ENCODE measurements at places on chromosomes 2 and 18.

- no peak for DNase-seq
Measured at GRCh38 chr2:101690547-101691152, 6.9 kb upstream of the MAP4K4 start.

- DNase-seq, result no peak
Measured at GRCh38 chr2:157726946-157727345, 98.3 kb upstream of the ACVR1C start.

DNA sequence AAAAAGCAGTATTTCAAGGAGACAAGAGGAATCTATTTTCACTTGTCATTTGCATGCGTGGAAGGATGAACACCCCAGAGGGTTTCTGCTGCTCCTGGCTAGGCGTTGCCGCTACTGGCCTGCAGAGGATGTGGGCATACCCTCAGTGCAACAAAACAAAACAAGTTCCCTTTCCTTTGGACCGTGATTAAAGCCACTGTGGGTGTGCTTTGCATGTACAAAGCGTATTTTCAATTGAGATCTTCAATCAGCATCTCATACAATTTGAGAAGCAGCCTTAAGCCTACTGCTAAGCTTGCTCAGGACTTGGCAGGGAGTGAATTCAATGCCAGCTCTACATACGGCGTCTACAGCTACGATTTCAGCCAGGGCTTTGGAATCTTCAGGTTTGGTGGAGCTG, 298.4 kb downstream of the LPIN1 start:
- DNase-seq, result no peak

GRCh38 chr2:127778447-127778846, 32.5 kb downstream of the WDR33 start:
- DNase-seq, result no peak

- no peak for DNase-seq
Measured at GRCh38 chr2:72148003-72148836, 558 bp upstream of the CYP26B1 start.

DNA sequence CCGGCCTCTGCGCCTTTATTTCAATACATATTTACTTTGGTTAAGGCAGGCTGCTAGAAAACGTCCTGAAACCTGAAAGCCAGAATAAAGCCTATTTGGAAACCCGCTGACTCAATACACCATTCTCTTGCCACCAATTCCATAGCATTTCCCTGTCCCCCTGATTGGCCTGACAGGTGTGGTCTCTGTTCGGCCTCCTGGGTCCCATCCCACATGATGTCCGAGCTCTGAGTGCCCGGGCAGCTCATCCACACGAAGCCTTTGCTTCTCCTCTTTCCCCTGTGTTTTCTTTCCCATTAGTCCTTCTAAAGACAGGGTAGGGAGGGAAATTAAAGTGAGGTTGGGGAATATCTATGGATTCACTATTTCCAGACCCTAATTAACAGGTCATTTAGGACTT, 42.6 kb upstream of the ZNF516 start:
- no peak for DNase-seq
